NAMALWA (cell line): ENCODE measurements at places on chromosomes 1 and 21.

- no peak for DNase-seq
Observed at GRCh38 chr1:168614235-168614634, 37.8 kb downstream of the XCL1 start.

DNA sequence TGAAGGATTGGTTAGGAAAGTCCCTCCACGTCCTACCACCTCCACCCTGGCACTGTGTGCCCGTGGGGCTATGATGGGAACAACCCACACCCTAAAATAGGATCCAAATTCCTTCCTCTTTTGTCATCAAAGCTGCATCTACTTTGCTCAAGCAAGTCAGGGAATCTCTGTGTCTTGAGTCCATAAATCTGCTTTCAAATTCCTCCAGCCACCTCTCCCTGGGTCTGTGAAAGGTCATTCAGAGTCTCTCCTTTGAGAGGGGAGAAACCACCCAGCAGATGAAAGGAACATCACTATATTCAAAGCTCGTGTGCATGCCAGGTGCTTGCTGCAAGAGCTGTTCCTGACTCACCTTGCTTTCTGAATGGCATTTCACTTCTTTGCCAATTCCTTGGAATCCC is 243.6 kb downstream of the TM2D1 start:
- no peak for DNase-seq

DNA sequence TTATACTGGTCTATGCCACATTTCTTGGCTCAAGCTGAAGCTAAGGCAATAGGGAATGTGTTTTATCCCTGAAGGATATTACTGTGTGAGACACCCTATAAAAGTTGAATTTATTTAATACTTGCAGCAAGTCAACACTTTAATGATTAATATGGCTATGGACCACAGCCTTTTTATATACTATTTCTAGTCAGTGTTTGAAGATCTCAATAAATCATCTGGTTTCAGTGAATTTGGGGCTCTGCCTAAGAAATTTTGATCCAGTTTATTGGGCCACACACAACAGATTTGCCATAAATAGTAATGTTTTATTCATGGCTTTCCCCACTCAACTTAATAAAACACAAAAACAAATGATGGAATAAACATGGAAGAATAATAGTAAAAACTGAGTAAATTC is 698.3 kb downstream of the ADGRL2 start:
- DNase-seq, result no peak

GRCh38 chr21:37435120-37435519 is 68.5 kb downstream of the DYRK1A start:
- DNase-seq, result peak; percentile 53

GRCh38 chr21:19011451-19011850 is 607.9 kb upstream of the TMPRSS15 start:
- no peak for DNase-seq

GRCh38 chr1:11486231-11487009 is 7.5 kb downstream of the DISP3 start:
- no peak for DNase-seq

GRCh38 chr1:97144527-97144926 is 422.9 kb downstream of the PTBP2 start:
- no peak for DNase-seq

DNA sequence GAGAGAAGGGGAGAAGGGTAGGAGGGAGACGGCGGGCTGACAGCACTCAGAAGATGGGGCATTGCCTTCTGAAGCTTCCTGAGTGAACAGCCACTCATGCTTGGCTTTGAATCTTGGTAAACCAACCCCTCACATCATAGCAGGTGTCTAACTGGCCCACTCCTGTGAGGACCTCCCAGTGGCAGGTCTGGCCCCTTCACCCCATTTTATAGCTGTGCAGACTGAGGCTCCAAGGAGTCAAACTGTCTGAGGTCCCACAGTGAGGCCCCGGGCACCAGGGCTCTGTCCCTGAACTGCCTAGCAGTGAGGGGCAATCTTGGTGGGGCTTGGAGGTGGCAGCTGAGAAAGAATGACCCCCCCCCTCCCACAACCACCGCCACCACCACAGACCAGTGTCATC is 41.0 kb downstream of the SDC3 start:
- no peak for DNase-seq

- DNase-seq, result no peak
Observed at GRCh38 chr21:33944185-33944763, 28.7 kb upstream of the ATP5PO start.

DNA sequence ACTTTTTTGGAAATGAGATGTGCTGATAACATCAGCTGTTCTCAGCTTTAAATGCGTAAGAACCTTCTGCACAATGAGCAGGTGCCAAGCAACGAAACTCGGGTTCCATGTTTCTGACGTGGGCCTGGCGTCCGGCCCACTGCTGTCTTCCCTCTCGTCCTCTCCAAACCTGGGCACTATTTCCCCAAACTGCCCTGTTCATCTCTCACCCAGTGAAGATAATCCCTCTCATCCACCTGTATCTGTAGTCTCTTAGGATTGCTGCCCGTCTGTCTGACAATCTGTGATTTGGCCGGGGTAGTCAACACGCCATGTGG is 50.1 kb upstream of the CNTN2 start:
- DNase-seq, result no peak

DNA sequence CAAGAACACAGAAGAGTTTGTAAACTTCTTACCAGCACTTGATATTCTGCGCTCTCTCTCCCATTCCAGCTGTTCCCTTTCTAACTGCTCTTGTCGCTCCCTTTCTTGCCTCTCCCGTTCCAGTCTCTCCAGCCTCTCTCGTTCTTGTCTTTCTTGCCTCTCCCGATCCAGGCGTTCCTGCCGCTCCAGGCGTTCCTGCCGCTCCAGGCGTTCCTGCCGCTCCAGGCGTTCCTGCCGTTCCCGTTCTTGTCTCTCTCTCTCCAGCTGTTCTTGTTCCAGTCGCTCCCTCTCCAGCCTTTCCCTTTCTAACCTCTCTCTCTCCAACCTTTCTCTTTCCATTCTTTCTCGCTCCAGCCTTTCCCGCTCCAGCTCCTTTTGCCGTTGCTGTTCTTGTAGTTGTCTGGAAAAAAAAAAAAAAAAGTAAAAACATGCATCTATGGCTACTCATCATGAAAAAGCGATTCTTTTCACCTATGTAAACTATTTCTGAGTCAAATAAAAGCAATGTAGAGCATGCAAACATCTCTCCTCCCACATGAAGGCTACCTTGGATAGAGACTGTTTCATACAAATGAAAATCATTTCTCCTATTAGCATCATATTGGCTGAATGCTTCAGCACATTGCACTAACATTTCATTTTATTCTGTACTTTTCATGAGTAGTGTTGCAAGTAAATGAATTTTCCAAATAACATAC is 91.5 kb upstream of the LBR start:
- no peak for DNase-seq

DNA sequence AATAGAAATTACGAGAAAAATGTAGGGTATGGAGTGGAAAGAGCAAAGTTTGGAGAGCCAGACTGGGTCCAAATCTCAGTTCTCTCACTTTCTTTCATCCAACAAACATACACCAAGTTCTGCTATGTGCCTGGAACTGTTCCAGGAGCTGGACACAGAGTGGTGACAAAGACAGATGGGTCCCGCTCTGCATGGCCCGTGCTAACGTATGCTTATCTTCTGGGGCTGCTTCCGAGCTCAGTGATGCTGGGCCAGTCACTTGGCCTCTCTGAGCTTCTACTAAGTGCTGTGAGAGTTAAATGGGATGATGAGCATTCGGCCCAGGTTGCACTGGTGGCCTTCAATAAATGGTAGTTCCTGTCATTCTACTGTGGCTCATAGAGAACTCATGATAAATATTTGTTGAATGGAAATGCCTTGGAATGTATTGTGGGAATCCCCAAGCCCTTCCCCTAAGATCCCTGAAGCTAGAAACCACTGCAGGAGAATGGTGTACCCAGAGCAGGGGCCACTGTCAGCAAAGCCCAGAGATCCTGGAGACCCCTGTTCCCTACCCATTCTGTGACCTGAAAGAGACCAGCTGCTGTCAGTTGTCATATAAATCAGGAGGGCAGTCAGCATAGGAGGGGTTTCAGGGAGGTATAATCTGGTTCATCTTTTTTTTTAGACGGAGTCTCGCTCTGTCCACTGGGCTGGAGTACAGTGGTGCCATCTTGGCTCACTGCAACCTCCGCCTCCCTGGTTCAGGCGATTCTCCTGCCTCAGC is 3.8 kb downstream of the LEMD1 start:
- DNase-seq, result no peak

GRCh38 chr21:42081931-42082381 is 10.8 kb downstream of the UMODL1 start:
- DNase-seq, result no peak

DNA sequence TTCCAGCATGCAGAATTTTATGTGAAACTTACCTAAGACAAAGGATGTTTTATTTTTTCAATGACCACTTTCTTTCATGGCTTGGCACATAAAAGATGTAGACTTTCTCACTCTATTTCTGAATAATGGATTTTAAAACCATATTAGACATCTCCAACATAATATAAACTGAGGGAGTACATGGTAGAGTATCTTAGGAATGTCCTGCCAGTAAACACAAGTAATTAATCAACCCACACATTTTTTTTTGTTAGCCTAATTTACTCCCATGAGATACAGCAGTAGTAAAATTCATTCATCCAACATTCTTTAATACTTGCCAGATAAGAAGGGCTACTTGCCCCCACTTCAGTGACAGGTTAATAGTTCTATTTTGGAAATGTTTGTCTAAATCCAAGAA is 235.4 kb upstream of the ADAMTS5 start:
- DNase-seq, result no peak

GRCh38 chr1:69191335-69191734 is 376.4 kb upstream of the LRRC7 start:
- no peak for DNase-seq

DNA sequence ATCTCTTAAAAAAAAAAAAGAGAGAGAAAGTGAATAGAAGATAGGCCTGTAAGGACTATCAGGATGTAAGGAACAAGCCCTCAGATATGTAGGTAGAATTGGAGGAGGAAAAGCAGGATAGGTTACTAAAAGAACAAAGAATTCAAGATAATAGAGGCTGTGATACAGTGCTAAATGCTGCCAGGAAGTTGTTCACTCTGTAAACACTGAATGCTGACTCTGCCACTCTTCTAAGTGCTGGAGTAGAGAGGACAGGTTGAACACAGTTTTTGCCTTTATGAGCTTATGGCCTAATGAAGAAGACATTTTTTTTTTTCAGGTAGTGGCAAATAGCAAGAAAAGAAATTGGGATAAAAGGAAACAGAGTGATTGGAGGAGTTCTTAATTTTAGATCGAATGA is 90.6 kb upstream of the ZNF678 start:
- DNase-seq, result no peak

DNA sequence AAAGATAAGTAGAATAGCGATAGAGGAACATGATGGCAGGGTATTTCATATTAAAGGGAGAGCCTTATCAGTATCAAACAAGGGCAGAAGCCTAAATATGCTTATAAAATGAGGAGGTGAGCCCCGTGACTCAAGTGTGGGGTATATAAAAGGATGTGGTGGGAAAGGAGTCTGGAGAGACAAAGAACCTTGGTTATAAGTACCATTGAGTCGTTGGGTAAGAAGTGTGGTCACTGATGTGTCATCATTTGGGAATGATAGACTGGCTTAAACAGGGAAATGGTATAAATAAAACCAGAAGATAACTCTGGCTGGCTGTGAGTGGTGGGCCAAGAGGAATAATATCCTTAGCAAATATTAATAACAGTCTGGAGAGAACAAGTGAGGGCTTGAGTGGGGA is 10.9 kb upstream of the CD5L start:
- DNase-seq, result no peak

DNA sequence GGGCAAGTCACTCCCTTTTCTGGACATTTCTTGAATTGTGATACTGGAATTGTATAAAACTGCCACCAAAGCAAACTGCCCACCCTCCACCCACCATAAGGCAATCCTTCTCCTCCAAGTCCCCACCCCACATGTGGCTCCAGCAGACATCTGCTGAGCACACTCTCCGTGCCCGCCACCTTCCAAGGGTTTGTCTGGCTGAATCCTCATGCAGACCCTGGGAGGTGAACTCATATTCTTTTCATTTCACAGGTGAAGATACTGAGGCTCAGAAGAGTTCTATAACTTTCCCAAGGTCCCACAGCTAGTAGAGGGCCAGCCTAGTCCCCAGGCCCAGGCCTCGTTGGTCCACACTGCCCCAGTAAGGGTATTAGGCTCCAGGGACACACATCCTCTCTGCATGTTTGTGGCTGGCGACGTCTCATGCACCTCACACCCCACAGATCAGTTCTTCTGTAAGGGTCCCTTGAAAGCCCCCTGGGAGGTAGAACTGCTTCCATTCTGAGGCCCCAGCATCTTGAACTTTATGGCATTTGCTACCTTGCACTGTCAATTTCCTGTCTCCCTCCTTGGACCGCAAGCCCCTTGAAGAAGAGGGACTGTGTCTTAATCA is 14.1 kb downstream of the CNTN2 start:
- DNase-seq, result no peak
